AG04450 (cell line): ENCODE measurements at places on chromosomes 3 and 15.
A peak's percentile ranks its signal among the peaks of the same experiment; 100 is the strongest.

GRCh38 chr3:183114384-183115178, 15.3 kb upstream of the MCCC1 start:
- DNase-seq, result no peak

DNA sequence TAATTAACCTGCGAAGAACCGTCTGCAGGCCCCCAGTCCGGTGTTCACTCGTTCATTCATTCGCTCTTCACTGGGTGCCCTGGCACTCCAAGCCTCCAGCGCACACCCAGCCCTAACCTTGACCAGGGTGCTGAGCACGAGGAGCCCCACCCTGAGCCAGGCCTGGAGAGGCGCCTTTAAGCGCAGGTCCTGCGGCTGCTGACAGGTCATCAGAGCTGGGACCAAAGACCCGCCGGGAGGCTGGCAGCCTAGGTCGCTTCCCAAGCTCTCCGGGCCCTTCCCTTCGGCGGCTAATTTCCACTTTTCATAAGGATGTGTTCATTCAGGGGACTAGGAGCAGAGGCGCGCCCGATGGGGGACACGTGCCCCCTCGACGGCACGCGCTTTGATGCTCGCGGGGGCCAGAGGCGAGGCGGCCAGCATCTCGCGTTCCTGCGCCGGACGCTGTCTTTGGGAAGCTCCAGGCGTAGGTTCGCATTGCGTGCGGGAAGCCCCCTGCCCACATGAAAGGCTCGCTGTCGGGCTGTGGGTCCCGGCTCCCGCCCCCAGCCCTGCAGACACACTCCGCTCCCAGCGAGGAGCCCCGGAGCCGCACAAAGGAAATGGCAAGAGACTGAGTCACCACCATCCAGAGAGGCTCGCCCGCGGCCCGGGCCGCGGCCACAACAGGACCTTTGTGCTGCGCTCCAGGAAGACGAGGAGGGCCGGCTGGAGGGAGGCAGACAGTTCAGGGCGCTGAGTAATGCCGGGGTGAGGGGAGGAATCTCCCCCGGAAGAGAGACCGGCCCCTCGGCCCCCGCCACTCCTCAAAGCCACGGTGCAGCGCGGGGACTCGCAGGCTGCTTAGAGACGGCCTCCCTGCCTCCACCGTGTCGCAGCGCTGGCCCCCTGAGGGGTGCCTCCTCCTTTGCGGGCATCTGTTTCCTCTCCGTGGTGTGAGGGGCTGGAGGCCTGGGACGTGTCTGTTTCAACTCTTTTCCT, 266.4 kb upstream of the HES1 start:
- peak; percentile 59 for DNase-seq

DNA sequence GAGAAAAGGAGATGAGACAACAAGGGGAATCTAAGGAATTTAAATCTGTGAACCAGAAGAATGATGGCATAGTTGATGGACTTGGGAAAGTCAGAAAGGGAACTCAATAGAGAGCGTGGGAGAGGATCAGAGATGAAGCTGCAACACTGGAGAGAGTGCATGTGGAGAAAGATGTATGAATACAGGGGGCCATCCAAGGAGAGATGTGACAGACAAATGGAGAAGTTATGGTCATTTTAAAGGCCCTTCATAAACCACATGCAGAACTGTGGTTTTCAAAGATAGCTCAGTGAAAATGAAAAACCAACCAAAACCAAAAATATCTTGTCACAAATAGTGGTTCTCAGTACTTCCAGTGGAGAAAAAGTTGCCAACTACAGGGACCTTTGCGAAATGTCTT, 265.2 kb downstream of the SUCLG2 start:
- no peak for DNase-seq

DNA sequence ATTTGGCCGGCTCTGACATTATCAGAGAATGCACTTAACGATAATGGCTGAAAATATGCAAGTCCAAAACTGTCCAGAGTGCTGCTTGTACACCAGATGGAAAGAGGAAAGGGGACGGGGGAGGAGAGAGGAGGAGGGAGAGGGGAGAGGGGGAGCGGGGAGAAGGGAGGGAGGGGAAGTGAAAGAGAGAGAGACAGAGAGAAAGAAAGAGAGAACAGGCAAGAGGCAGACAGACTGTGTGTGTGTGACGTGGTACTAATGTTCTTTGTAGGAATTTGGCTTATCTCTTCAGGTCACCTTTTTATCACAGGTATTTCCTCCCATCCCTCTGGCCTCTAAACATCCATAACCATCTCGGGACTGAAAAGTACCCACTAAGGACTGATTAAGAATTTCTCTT, 75.1 kb upstream of the LMOD3 start:
- no peak for DNase-seq

DNA sequence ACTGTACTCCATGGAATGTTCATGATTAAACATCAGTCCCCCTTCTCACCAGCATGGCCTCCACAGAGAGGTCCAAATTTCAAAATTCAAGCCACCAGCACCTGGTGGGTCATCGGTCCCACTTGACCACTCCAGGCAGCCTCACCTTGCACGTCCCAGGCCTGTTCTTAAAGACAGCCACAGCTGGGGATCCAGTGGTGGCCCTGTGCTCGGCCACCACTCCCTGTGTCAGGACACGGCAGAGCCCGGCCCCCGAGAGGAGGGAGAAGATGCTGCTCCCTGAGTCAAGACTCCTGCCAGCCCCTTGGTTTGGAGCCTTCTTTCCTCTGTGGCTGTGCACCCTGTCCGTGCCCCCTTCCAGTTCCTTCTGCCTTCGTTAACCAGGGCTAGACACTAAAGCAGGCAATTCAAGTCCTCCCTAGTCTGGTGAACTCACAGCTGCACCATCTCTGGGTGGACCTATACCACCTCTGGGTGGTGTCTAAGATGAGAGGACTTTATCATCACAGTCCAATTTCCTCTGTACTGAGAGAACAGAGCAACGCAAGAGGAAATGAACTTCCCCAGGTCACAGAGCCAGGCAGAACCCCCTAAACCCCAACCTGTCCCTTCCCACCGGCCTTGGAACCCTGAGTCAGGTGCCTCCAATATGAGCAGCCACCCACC, 97.1 kb downstream of the MEGF11 start:
- DNase-seq, result no peak

DNA sequence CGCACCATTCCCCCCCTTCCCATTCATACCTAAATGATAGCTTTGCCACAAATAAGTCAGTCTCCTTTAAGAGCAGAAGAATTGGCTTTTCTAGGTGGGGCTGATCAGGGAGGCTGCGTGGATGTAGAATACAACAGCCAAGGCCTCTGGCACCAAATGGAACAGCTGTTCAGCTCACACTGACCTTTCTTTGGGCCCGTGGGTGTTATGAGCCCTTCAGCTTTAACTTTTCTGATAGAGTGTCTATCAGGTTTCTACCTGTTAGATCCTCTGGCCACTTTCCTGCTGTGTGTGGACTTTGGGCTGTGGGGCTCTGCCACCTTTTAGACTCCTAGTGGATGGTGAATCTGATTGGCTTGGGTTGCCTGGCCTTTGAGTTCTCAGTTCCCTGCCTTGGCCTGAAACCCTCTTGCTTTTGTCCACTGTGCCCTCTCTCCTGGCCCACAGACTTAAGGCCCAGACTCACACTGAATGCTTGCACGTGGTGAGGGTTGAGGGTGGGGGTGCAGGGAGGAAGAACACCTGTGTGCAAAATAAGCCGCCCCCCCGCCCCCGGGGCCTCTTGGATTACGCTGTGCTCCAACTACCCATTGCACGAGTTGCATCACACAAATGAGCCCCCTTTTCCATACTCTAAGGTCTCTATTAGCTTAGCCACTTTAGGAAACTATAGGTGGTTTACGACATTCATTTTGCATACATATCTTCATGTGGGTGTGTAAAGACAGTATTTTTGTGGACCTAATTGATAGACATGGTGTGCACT, 1.3 kb upstream of the RFX7 start:
- DNase-seq, result no peak

- DNase-seq, result no peak
Observed at GRCh38 chr3:137409584-137409983, 354.5 kb upstream of the SOX14 start.

GRCh38 chr3:76362643-76363042, 577.3 kb upstream of the ZNF717 start:
- DNase-seq, result no peak

- no peak for DNase-seq
Observed at GRCh38 chr3:130374908-130375307, 29.4 kb downstream of the COL6A5 start.

GRCh38 chr15:51828621-51829375, 655 bp upstream of the TMOD3 start:
- no peak for DNase-seq

- no peak for DNase-seq
Observed at GRCh38 chr15:40310001-40310959, 2.5 kb upstream of the PLCB2 start.

GRCh38 chr3:135134684-135135075, 339.6 kb downstream of the EPHB1 start:
- DNase-seq, result no peak

DNA sequence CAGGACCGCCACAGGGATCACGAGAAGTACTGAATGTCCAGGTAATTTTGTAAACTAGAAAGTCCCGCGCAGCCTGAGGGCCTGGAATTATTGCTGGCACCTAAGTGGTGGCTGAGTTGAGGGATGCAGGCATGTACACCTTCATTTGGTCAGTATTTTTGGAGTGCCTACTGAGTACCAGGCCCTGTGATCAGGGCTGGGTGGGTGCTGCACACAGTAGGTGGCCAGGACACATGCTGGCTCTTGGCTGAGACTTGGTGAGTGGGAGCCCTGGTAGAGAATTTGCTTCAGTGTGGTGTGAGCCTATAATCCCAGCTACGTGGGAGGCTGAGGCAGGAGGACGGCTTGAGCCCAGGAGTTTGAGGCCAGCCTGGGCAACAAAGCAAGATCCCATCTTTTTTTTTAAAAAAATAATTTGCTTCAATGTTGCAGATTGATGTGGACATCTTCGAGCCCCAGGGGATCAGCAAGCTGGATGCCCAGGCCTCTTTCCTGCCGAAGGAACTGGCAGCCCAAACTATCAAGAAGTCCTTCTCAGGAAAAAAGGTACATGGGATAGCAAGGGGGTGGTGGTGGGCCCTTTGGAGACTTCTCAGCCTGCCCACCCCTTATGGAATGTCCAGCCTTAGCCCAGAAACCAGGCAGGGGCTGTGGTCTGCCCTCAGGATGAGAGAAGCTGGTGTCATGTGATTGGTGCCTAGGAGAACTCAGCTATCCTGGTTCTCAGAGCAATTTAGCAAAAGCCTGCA, 2.6 kb downstream of the ITIH1 start:
- no peak for DNase-seq

DNA sequence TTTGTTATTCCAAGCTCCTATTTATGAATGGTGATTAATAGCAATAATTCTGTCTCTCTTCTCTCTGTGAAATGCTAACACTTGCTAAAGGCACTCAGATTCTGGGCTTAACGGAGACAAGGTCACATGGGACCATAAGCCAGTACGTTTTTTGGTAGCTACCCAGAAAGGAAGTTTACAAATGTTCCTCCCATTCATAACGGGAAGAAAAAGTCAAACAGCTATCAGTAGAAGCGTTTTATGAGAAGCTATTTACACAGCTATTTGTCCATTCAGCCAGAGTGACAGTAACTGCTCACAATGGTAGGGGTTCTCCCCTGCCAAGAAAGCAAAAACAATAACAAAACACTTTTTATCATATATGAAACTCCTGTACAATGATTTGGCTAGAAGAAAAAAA, 51.5 kb downstream of the ZMAT3 start:
- DNase-seq, result no peak

- DNase-seq, result no peak
Observed at GRCh38 chr3:102148598-102149337, 286.0 kb upstream of the ZPLD1 start.

DNA sequence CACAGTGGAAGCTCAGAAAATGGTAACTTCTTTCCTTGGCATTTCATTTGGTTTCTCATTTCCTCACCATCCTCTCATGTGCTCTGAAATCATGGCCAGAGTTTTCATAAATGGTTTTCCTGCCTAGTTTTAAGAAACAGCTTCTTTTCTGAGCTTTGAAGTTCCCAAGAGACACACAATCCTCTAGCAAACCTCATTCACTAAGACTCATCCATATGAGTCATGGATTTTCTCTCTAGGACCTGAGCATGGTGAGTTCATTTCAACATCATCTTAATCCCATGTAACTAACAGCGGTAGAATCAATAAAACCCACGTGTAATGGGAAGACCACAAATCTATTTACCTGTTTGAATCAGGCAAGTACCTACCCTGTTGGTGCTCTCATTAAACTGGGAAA, 274.5 kb upstream of the LRTM1 start:
- peak; percentile 66 for DNase-seq

DNA sequence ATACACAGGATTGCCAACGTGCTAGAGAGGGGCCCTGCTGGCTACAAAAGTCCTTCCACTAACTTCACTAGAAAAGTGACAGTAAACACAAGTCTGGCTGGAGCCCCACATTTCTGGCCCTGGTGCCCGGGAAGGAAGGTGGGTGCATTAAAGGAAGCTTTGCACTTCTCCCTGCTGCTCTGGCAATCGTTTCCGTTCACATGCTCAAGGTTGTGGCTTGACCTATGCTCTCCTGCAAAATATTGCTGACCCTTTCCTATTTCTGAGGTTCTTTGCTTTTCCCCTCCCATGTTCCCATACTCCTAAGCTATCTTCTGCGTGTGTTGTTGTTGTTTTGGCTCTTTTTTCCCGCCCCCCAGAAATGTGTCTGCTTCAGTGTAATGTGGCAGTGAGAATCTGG, 9.1 kb upstream of the CCR3 start:
- no peak for DNase-seq

DNA sequence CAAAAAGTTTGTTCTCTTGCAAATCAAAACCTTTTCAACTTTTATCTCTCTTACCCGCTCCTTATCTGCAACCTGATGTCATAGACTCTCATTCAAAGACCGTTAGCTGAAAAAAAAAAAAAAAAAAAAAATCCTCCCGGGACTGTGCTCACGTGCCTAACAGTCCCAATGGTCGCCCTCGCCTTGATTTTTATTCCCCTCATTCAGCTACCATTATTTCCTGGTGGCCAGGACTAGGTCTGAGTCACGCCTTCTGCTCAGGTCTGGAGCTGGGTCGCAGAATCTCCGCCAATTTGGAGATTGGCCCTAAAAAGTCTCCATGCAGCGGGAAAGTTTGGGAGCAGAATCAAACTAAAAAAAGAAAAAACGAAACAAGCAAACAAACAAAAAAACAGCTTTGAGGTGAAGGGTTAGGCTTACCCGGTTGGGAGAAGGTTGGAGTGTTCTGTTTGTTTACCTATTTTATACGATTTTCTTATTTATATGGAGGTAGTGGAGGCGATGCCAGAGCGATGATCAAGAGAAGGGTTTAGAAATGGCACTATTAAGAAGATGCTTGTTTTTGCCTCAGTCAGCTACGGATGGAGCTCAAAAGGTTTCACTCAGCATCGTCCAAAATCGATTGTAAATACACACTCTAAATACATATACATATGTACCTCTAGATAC, 51.1 kb downstream of the ZIC4 start:
- no peak for DNase-seq
